ENCODE measurements at places on chromosomes 3 and 15.

GRCh38 chr3:22366781-22367180 is 615.8 kb upstream of the ZNF385D start:
- DNase-seq, result no peak

DNA sequence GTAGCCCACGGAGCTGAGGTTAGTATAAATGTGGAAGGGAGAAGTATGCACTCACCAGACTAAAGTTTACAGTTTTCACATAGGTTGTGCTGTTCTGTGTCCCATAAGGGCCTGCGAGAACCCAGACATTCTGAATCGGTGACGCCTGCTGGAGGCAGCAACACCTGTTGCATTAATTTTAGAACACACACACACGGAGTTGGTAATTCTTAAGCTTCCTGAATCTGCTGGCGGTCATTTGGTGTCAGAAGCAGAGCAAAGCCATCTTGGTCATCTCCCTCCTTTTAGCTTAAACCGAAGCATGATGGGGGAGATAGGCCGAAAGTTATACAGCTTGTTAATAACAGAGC is 41.1 kb upstream of the AP3B2 start:
- no peak for DNase-seq

DNA sequence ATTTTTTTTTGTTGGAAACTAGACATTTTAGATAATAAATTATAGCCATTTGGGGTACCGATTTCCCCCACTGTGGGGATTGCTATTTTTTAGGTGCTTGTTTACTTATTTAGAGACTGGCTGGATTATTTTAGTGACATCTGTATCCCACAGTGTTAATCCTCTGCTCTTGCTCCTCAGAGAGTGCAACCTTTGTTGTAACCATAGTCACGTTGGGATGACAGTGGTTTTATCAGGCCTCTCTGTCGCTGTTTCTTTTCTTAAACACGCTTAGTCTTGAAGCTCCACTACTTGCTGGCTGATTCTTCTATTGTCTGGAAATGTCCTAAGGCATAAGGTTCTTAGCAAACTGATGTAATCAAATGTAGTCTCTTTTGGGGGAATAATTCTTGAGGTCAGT is 451.6 kb upstream of the SEMA6D start:
- DNase-seq, result no peak

DNA sequence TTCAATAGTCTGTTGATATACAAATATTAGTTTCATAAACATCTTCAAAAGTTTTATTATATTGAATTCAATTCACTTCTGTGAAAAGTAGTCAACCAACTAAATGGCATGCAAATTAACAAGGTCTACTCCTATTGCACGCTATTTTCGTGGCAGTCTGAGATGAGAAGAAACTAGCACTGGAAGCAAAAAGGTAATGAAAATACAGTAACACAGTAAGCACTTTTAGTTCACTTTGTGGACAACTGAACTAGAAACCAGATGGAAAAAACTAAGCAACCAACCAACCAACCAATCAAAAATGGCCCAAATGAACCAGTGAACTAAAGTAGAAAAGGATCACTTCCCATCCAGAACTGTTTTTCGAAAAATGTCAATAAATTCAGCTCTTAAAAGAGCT is 55.7 kb upstream of the ACTC1 start:
- no peak for DNase-seq

DNA sequence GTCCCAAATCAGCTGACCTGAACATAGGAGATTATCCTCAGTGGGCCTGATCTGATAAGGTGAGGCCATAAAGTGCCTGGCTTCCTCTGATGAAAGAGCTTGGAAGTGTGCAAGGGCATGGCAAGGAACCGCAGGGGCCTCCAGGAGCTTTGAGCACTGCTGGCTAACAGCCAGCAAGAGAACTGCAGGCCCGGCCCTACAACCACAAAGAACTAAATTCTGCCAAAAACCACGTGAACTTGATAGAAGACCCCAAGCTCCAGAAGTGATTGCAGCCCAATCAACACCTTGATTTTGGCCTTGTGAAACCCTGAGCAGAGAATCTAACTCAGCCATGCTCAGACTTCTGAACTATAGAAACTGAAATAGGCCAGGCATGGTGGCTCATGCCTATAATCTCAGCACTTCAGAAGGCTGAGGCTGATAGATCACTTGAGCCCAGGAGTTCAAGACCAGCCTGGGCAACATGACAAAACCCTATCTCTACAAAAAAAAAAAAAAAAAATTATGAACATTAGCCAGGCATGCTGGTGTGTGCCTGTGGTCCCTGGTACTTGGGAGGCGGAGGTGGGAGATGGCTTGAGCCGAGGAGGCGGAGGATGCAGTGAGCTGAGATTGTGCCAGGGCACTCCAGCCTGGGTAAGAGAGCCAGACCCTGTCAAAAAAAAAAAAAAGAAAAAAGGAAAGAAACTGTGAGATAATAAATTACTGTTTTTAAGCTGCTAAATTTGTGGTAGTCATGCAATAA is 7.7 kb upstream of the DIS3L start:
- DNase-seq, result no peak
